ENCODE measurements at places on chromosomes 16 and 17. TPM values are rescaled to one million over a fixed set of nuclear protein-coding genes. Genes with fewer than 3 reads are reported as not detected.
A peak's percentile ranks its signal among the peaks of the same experiment; 100 is the strongest.

- DNase-seq = no peak
Measured at GRCh38 chr17:62780269-62780668, 27.8 kb downstream of the MARCHF10 start.

- DNase-seq = no peak
Measured at GRCh38 chr17:9406046-9406606, 169.5 kb downstream of the STX8 start.

KRT35 gene
- not detected for total RNA-seq

DNA sequence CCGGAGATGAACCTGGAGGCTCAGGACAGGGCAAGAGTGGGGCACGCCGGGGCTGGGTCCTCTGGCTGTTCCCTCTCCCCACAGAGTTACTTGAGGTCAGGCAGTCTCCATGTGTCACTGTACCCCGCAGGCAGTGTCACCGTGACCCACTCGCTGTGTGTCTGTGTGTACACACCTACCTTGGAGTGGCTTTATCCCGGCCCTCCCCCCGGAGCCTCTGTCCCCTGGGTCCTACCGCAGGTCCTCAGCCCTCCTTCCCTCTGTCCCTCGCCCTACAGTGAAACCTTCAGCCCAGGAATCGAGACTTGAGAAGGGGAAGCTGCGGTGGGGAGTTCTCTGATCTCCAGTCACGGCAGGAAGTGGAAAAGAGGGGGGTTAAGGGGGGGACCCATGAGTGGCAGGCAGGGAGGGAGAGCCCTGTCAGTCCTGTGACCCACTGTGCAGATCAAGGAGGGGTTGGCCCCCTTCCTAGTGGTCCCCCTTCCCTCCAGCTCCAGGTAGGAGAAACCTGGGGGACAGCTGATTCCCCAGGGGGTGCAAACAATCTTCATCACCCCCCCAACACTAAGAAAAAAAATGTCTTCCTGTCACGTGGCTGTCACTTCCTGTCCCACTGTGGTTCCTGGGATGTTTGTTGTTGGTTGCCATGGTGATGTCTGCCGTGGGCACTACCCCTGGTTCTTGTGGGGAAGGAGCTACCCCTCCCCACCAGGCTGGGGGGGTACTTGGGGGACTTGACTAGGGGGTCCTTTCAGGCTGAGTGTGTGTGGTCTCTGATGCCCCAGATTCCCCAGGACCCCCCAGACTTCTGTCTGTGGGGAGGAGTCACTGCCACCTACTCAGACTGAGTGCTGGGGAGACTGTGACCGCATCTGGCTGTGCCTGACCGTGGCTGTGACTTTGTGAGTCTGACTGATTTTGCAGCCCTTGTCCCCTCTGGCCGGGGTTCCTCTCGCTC lies 13.7 kb downstream of the RARA start:
- DNase-seq = peak; percentile 40

DNA sequence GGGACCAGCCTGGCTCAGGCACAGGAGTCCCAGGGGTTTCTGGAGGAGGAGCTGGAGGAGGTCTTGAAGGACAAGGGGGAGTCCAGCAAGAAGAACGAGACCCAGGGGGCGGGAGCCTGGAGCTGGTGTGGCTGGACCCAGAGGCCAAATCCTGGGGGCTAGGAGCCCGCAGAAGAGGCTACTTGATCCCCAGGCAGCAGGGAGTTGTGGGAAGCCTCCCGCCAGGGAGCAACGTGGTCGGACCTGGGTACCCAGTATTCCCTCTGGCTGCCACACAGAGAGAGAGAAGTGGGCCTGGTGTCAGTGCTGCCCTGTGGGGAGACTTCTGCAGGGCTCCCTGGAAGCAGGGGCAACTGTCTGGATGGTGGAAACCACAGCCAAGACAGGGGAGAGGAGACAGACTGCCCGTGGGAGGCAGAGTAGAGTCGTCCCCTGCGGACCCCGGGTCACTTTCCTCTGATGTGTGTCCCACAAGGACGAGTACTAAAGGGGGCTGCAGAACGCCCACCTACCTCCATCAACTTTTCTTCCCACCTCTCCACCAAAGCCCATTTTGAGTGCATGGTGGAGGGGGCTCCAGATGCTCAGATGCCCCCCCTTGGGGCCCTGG lies 160.4 kb downstream of the GSG1L start:
- DNase-seq = no peak

FBXL19 gene
- 45.2 TPM for total RNA-seq

PRAC1 gene
- not detected for total RNA-seq

DNA sequence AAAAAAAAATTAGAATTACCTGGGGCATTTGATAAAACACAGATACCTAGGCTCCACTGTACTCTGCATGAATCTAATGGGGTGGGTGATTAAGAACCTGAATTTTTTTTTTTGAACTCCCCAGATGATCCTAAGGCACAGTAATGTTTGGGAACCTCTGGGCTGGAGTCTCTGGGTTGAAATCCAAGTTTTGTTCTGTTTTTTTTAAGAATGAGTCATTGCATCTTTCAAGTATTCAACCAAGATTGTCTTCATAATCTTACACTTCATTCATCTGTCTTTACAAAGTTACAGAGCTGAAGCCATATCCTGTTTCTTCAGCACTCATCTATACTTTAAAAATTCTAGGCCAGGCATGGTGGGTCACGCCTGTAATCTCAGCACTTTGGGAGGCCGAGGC lies 52.6 kb downstream of the PIGL start:
- DNase-seq = no peak
